Right atrium auricular region (tissue), 2 donors: ENCODE measurements at places on chromosomes 4 and X. TPM values are rescaled to one million over a fixed set of nuclear protein-coding genes. Genes with fewer than 3 reads are reported as not detected.

Gene SORCS2
- total RNA-seq = 1.7 TPM

Gene MAGEA8
- not detected for total RNA-seq

Gene PQBP1
- 66.7 TPM for total RNA-seq

Gene USP27X
- 1.0 TPM for total RNA-seq

Gene XAGE2
- not detected for total RNA-seq

DNA sequence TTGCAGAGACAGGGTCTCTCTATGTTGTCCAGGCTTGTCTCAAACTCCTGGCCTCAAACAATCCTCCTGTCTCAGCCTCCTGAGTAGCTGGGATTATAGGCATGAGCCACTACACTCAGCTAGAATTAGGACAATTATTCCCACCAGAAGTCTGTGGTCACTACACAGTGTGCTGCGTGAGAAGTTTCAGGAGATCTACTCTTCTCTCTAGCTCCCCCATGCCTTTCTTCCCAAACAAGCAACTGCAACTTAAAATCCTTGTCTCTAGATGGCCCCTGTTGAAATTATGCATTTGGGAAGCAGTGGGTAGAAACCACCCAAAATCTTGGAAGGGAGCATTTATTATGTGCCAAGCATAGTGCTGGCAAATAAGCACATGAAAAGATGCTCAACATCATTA, 21.1 kb upstream of the MAP7D3 start:
- no peak for DNase-seq

- DNase-seq = no peak
Observed at GRCh38 chr4:173013232-173013930, 155.2 kb upstream of the GALNT7 start.

DNA sequence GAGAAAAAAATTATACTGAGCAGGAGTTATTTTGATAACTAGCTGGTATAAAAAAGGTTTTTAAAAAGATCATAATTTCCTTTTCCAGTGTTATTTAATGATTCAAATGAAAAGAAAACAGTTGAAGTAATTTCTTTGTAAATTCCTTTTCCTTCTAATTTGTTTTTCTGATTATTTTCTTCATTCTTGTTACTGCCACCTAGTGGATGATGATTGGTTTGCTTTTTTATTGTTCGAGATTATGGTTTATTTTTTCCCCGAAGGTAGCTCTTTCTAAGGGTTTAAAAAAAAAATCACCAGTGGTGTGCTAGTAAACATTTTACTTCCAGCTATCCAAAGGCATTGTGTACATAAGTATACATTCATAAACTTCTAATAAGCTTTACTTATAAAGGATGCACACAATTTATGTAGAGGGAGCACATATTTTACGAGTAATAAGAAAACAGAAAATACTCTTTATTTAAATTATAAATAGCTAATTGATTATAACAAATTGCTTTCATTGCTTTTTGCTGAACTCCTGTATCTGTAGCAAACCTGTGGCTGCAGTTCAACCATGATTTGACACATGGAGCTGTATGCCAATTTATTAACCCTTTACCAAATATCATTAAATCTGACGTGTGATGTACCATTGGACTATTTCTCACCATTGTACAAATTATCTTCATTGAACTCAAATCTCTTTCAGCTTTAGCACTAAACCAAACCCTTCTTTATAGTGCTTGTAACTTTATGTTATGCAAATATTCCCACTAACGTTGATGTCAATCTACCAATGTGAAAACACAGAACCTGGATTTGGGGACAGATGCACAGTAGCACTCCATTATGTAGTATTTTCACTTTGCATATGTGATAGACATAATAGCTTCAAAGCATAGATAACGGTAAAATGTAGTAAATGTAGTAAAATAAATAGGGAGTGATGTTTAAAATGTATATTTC, 97.8 kb upstream of the ANK2 start:
- no peak for DNase-seq

DNA sequence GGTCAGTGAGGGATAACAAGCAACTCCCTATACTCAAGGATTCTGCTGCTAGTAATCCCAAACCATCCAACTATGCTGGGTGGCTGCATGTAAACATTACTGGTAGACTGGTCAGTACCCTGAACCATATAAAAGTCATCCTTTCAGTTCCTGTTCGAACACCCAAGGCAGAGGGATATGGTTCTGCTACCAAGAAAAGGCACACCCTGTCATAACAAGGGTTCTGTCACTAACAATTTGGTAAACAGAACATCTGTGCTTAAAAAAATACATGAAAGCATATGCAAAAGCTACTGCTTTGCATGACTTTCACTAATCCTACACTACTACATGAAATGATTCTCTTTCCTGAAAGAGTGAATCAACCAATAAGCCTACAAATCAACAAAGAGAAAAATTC, 76.8 kb upstream of the MCF2 start:
- no peak for DNase-seq

- DNase-seq = no peak
Observed at GRCh38 chr4:23737571-23737970, 152.3 kb downstream of the PPARGC1A start.

GRCh38 chr4:38523524-38524448, 140.2 kb upstream of the KLF3 start:
- DNase-seq = no peak

- no peak for DNase-seq
Observed at GRCh38 chr4:182507805-182508204, 264.6 kb downstream of the TENM3 start.

DNA sequence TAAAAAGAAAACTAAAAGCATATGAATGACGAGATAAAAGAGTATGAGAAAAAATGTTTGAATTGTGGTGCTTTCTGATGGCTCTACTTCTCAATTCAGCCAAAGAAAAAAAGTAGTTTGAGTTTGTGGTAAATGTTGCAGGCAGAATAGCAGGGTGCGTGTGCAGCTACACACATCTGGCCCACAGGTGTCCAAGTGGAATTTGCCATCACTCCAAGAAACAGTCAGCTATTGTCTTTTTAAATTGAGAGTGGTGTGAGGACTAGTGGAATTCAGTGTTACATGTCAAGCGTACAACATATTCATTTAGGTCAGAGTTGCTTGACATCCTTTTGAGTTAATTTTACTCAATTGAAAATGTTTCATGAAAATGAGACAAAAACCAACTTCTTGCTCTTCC, 424.8 kb upstream of the MAD2L1 start:
- DNase-seq = no peak

DNA sequence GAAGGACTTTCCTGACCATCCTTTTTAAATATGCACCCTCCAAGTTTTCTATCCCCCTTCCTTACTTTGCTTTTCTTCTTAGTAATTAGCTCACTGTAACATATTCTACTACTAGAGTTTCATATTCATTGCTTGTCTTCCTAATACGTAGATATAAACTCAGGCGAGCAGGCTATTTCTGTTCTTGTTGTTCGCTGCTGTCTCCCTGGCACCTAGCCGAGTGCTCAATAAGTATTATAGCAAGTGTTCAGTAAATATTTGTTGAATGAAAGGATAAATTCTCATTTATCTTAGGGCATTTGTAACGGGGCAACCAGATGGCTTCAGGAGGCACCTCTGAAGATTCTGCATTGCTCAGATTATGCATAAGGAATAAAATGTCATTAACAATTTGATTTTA, 6.8 kb upstream of the RHOH start:
- no peak for DNase-seq

GRCh38 chr4:116516711-116517110, 568.7 kb downstream of the TRAM1L1 start:
- DNase-seq = no peak

- no peak for DNase-seq
Observed at GRCh38 chr4:183830438-183830985, 74.6 kb upstream of the STOX2 start.

DNA sequence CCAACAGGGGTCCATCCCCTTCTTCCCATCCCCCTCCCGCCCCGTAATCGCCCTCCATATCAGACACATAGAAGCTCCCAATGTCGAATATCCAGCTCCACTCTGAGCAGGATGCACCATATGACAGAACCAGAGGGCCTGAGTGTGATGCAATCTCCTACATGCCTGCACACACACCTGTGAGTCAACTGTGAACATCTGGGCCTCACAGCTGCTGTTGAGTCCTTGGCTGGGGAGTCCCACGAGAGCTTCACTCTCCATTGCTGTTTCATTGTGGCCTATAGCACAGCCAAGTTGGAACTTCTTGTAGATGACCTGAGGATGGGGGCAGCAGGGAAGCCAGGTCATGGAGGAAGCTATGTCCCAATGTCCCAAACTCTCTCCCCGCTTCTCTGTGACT, 8.2 kb downstream of the SLC38A5 start:
- no peak for DNase-seq

GRCh38 chr4:114773339-114773738, 174.7 kb downstream of the UGT8 start:
- DNase-seq = no peak

- no peak for DNase-seq
Observed at GRCh38 chr4:95293014-95293413, 255.8 kb downstream of the UNC5C start.

DNA sequence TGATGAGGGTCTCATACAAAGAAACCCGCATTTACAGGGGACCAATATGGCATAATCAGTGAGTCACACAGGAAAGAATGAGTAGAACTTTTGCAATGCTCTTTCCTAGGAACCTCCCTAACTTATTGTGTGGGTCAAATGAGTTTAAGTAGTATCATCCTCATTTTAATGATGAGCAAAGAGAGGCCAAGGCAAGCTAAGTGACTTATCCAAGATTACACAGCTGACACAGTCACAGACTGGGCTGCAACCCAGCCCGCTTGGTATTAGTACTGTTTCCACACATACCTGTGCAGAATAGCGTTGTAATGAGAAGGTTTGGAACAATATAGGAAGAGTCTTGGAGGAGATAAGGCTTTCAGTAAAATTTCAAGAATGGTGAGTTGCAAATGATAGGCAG, 91.0 kb upstream of the PPP1R2C start:
- DNase-seq = no peak

DNA sequence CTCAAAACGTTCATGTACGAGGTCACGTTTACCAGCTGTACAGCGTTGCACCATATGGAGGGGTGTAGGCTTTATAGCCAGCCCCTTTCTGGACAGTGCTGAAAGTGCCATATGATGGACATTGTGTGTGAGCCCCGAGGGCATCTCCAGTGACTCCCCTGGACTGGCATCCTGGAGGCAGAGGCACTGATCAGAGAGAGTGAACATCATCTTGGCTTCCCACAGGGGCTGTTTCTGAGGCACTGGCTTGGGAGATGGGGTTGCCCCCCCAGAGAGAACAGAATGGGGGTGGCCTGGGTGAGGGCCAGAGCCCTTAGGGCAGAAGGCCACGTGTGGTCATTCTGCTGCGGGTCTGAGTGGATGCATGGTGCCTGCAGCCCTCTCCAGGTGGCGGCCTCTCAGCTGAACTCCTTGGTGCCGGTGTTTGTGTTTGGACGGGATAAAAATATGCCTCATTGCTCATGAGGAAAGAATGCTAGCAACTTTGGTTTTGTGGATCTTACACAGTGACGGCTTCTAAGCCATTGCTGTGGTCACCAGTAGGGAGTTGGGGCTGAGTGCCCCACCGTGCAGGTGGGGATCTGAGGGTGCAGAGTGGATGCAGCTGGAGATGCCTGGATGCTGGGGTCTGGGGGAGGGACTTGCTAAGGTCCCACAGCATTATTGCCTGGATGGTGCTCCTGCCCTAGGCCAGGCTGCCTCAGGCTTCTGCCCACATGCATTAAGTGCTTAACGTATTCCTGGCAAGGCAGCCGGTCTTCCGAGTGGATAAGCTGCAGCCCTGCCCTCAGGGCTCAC, 3.4 kb downstream of the WFS1 start:
- DNase-seq = no peak

DNA sequence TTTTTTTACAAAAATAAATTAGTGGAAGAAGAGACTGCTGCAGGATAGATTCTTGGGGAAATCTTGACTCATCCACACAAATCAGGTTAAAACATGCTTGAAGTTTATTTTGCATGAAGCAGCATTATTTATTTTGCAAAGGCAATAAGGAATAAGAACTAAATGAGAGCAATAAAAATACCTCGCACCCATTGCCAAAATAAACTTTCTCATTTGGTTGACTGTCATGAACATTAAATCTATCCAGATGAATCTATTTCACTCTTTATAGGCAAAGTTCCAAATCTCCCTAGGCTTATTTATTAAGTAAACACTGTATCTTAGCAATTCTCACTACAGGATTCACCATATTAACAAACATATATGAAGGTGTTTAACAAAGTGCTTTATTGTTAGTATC, 58.9 kb downstream of the HOPX start:
- no peak for DNase-seq

DNA sequence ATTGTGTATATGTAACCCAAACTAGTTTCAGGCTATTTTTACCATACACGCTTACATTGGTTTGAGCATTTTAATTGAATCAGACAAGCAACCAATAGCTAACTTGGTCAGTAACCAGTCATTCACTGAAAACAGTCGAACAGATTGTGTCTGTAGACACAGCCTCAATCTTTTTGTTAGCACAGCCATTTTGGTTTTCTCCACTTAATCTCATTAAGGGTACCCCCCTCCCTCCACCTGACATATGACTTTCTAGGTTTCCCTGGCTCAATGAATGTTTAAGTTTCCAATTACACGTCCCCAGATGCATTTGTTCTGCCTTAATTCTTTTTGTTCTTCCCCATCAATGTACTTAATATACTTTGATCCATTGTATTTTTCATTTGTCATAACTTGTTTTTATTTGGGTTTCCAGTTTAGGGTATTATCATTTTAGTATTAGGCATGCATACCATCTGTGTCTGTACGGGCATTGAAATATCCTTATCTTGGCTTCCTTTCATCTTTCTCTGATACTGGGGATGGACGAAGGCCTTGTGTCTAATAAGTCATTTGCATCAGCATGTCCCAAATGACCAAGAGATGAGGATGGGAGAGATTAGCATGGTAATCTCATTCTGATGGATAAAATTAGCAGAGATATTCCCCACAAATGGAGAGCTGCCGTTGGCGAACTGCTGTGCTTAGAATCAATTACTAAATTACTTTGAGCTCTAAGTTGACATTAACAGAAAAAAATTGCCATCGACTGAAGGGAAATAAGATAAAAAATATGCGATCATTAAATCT, 35.9 kb upstream of the PHOX2B start:
- DNase-seq = no peak

DNA sequence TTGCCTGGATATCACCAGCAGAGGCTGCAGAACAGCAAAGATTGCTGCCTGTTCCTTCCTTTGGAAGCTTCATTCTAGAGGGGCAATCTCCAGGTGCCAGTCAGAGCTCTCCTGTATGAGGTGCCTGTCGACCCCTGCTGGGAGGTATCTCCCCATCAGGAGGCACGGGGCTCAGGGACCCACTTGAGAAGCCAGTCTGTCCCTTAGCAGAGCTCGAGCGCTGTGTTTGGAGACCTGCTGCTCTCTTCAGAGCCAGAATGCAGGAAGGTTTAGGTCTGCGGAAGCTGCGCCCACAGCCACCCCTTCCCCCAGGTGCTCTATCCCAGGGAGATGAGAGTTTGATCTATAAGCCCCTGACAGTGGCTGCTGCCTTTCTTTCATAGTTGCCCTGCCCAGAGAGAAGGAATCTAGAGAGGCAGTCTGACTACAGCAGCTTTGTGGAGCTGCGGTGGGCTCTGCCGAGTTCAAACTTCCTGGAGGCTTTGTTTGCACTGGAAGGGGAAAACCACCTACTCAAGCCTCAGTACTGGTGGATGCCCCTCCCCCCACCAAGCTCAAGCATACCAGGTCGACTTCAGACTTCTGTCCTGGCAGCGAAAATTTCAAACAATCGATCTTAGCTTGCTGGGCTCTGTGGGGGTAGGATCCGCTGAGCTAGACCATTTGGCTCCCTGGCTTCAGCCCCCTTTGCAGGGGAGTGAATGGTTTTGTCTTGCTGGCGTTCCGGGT, 57.9 kb downstream of the DKK2 start:
- DNase-seq = no peak

GRCh38 chrX:81201671-81202455, at the start of the genes HMGN5 and SH3BGRL:
HMGN5 (minus strand) TSS chrX:81201913; CDS start chrX:81121549, 80,364 bp downstream.
SH3BGRL (plus strand) TSS chrX:81202102; CDS start chrX:81202201, 99 bp downstream.
- DNase-seq = peak; percentile 76
